ENCODE measurements at places on chromosomes 2 and 18. TPM values are rescaled to one million over a fixed set of nuclear protein-coding genes. Genes with fewer than 3 reads are reported as not detected.

The ASPRV1 gene
- total RNA-seq: 1.5 TPM

DNA sequence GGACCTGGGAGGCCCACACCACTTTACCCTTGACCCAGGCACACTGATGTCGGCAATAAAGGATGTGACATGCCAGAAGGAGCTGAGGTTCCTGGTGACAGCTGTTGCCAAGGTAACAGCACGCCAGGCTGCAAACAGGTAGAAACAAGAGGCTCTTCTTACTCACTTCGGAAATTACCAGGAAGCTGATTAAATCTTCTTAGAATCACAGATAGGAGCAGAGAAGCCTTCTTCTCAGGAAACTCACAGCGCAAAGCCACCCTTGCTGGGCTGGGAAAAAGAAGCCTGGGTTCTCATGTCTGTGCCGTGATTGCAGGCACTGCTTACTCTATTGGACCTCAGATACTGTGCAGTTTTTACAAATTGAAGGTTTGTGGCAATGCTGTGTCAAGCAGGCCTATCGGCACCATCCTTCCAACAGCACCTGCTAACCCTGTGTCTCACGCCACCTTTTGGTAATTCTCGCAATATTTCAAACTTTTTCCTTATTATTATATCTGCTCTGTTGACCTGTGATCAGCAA lies 61.0 kb upstream of the TAF1B start:
- DNase-seq: no peak

The TMEFF2 gene
- not detected for total RNA-seq

The PCARE gene
- not detected for total RNA-seq

- DNase-seq: no peak
These were observed 395.8 kb downstream of the LNPK start for GRCh38 chr2:175606010-175606841.

The GPR39 gene
- total RNA-seq: 1.1 TPM

- DNase-seq: no peak
These were observed 160.2 kb upstream of the SMAD2 start for GRCh38 chr18:48090702-48091101.

The MTCL1 gene
- total RNA-seq: 16.4 TPM

DNA sequence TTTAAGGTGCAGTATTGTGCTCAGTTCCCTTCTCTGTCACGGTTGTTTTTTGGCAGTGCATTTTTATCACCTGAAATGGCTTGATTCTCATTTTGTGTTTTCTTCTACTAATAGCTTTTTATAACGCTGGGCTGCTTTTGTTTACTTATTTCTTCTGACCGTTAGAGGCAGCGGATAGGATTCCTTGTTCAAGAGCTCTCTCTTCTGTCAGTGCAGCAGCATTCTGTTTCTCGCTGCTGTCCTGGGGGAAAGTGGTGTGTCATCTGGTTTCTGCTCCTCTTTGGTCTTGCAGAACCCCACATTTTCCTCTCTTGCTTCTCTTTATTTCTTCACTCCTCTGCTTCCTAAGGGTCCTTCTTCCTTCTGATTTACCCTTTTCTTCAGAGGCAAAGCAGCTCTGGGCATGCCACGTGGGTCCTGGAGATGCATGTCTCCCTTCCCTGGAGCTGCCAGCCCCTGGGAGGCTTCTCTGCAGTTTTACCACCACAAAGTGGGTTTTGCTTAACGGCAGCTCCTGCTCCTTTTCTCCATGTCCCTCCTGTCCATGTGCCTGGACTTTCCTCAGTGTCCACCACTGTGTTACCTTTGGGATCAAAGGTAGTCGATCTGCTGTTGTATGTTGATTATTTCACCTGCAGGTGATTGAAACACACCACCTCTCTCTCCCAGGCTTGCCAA lies 47.3 kb upstream of the SNTG2 start:
- no peak for DNase-seq

DNA sequence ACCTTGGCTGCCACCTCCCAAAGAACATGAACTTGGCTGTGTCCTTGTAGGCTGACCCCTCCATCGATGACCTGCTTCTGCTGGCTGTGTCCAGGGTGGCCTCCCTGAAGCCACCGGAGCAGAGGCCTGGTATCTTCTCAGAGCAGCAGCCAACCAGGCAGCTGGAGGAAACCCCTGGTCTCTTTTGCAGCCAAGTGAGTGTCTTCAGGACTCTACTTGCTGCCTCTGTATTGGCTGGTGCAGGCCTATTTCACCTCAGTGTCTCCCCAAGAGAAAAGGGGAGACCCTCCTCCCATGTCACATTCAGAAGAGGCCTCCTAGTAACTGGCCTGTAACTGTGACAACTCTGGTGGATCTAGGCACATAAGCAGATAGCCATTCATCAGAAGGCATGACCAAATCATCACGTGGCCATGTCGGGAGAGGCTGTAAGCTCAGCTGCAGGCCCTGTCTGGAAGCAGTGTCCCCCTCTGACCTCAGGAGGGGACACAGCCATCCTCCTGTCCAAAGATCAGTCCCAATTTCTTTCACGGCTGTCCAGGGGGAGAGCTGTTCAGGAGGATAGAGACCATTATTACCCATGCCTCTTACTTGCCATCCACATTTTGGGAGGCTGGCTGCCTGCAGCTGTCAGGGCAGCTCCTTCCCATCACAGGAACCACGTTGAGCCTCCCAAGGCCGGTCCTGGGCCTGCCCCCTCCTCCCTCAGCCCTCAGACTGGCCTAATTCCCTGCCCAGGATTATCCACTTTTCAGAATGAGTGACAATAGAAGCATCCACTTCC lies 20.9 kb upstream of the ROCK2 start:
- DNase-seq: no peak

The CD8B2 gene
- not detected for total RNA-seq

The CFAP65 gene
- total RNA-seq: not detected

DNA sequence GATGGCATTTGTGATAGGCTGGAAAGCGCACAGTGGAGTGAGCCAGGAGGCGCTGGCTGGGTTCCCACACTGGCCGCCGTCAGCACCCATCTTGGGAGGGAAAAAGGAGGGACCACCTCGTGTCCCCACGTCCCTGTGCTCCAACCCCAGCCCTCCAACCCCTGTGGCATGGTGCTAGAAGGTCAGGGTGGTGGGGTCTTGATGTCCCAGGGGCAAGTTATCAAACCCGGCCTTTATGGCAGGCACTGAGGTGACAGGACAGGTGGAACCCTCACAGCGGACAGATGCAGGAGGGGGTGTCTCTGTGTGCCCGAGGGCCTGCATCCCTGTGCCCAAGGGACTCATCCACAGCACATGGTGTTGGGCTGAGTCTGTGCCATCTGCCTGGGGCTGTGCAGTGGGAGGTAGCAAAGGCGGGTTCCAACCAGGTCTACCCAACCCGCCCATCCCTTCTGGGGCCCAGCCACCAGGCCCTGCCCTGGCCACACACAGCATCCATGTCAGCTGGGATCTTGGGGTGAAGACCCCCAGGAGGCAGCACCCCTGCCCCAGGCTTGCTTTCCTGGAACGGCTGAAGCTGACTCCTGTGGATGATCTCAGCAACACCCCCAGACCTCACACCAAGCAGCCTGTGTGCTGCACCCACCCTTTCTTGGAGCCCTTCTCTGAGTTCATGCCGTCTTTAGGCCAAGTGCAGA lies 246.1 kb downstream of the NDUFA10 start:
- DNase-seq: no peak

GRCh38 chr2:85628658-85629057 lies 12.7 kb downstream of the USP39 start:
- no peak for DNase-seq

DNA sequence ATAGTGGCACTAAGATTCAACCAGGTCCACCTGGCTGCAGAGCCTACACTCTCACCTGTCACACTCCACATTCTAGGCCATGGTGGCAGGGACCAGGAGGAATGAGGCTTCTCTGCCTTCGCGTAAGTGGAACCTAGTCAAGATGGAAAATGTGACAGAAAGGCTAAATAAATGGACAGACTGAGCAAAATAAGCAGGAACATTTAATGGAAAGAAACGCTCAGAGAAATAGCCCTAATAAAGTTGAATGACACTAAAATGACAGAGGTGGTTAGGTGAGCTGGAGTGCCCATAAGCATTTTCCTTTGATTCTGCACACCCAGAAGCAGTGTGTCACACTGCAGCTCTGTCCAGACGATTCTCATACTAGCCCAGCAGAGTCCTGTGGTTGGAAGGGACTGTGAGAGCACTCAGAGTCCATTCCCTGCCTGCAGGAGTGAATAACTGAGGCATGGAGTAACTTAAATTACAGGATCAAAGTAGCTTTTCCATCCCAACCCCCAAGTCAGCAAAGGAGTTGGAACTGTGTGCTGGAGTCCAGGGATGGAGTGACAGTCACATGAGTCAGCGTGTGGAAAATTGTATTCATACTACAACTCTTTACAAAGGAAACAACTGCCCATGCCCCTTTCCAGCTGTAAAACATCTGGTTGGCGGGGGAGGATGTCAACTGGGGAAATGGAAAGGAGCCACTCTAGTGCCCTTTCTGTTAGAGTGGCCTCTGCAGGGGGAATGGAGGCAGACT lies 105.4 kb upstream of the LGALSL start:
- no peak for DNase-seq

GRCh38 chr2:105847056-105847455 lies 102.3 kb downstream of the NCK2 start:
- no peak for DNase-seq

- no peak for DNase-seq
These were observed 55.7 kb downstream of the DNMT3A start for GRCh38 chr2:25286025-25286400.

GRCh38 chr2:234095301-234095700 lies 44.8 kb downstream of the SPP2 start:
- no peak for DNase-seq

The ZNF519 gene
- total RNA-seq: 15.4 TPM

- DNase-seq: no peak
These were observed 209.6 kb downstream of the SLC8A1 start for GRCh38 chr2:40242315-40242714.

GRCh38 chr2:143371616-143372015 lies 242.4 kb downstream of the ARHGAP15 start:
- DNase-seq: no peak

GRCh38 chr2:140701726-140702125 lies 1429.1 kb downstream of the LRP1B start:
- no peak for DNase-seq

- DNase-seq: no peak
These were observed 2.9 kb upstream of the SNRNP200 start for GRCh38 chr2:96308248-96308647.

DNA sequence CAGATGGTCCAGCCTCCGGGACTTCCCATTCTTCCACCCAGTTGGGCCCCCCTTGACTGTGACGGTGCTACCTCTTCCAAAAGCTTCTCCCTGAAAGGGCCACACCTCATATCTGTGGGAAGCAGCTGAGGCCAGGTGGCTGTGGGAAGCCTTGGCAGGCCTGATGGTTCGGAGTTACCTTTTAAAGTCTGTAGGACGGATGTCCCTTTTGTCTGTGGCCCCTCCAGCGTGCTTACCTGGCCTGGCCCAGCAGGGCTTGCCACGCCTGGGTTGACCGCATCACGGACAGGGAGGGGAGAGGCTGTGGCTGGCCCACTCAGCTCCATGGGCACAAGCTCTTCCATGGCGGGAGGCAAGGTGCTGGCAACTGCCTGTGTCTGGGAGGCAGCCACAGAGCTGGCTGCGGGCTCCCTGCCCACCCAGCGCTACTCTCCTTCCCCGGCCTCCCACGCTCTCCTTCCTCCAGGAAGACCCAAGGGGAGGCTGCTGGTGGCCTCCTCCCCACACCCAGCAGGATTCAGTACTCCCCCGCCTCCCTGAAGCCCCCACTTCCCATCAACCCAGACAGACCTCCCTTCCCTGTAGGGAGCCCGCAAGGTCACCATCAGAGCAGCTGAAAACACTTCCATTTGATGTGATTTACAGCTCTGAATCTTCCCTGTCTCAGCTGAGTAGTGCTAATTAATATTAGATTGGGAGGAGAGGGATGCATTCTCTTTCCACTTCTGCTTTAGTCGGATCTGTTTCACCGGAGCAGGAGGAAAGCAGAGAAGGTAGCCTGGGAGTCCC lies 52.8 kb downstream of the EDAR start:
- no peak for DNase-seq

The IL36RN gene
- 5.0 TPM for total RNA-seq

DNA sequence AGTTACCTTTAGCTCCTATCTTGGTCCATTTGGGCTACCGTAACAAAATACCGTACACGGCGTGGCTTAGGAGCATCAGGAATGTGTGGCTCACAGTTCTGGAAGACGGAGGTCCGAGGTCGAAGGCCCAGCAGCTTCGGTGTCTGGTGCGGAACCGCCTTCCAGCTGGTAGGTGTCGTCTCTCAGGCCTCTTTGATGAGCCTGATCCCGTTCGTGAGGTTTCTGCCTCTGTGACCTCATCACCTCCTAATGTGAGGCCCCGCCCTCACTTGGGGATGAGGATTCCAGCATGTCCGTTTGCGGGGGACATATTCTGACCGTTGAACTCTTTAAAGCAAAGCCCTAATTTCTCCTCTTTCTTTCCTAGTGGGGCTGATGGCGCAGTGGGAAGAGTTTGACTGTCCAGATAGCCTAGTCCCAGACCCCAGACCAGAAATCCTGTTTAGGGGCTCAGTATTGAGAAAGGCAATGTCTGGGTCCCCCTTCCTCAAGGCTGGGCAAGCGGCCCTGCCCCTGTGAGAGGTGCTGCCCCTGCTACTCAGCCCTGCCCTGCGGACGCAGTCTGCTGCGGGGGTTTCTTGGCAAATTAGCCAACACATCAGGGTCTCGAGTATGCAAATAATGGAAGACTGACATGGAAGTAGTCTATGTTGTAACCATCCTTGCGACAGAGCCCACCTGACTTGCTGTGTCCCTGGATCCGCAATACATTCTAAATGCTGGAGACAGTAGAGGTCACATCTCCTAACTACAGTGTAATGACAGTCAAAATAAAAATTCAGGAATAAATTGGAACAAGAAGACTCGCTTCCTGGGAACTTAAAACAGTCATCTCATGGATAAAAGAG lies 128.0 kb downstream of the ASB1 start:
- no peak for DNase-seq

DNA sequence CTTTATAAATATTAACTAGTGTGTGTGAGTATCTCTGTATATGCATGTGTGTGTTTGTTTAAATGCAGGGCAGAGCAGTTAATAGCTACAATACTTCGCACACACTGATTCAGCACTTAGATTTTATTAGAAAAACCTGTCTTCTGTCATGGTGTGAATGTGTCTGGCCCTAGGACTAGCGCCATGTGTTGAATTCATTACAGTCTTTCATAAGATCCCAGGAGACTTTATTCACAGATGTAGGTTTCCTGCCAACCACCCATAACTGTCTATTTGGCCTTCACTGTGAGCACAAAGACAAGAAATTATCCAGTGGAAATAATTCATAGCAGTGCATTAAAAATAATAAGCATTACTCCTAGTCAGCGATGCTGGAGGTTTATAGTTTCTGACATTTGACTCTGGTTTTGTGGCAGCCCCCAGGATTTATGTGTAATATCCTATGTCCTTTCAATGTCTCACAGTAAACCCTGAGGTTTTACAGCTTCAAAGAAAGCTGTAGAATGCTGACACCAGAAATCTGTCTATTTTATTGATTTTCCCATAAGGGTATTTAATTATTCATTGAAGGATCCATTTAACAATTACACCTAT lies 93.9 kb downstream of the ZNF804A start:
- DNase-seq: no peak

DNA sequence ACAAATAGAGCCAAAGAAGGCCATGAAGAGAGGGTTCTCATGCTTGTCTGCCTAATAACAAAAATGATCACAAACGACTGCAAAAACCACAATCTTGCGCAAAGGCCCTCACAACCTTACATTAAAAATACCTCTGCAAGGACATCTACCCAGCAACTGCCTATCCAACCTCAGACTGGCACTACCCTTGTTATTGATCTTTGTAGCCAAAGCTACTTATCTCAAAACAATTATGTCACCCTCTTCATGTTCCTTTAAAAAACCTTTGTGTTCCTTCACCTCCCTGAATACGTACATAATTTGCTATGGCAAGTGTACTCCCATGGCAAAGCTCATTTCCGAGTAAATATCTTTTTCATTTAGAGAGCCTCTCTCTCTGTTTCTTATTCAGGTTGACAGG lies 44.1 kb downstream of the TMEM163 start:
- DNase-seq: no peak

GRCh38 chr18:73835656-73836364 lies 311.8 kb downstream of the FBXO15 start:
- no peak for DNase-seq
